H7 (cell line): ENCODE measurements at places on chromosomes 11 and 22.

GRCh38 chr22:39490135-39490798 lies 11.8 kb upstream of the MIEF1 start:
- peak; percentile 97 for DNase-seq

DNA sequence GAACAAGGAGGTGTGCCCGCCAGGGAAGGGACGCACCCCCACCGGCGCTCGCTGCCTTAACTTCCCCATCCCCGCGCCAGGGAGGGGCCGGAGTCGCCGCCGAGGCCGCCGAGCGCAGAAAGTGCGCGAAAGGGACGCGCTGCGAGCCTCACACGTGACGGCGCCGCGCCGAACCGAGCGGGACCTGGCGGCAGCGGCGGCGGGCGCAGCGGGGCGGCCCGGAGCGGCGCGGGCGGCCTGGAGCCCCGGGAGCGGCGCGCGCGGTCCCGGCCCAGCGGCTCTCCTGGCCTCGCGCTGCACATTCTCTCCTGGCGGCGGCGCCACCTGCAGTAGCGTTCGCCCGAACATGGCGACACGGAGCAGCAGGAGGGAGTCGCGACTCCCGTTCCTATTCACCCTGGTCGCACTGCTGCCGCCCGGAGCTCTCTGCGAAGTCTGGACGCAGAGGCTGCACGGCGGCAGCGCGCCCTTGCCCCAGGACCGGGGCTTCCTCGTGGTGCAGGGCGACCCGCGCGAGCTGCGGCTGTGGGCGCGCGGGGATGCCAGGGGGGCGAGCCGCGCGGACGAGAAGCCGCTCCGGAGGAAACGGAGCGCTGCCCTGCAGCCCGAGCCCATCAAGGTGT lies at the start of gene SORL1:
SORL1 (plus strand) TSS at position 329 of the 623 bp plus-strand sequence; CDS start at position 347, 18 bp downstream.
- DNase-seq = peak; percentile 94

DNA sequence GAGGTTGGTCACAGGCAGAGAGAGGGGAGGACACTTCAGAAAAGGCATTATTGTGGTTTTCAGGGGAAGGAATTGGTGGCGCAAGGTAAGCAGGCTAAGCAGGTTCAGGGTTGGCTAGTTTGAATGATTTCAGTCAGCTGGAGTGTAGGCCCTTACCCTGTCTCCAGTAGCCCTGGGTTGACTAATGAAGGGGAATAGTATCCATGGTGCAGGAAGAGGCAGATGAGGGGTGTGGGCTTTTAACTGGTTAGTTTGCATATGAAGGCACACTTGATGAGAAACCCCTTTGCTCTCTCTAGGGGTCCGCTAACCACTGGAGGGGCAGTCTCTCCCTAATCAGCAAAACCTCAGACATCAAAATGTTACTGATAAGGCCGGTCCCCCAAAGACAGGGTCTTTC lies 249.7 kb downstream of the AASDHPPT start:
- DNase-seq = peak; percentile 51

DNA sequence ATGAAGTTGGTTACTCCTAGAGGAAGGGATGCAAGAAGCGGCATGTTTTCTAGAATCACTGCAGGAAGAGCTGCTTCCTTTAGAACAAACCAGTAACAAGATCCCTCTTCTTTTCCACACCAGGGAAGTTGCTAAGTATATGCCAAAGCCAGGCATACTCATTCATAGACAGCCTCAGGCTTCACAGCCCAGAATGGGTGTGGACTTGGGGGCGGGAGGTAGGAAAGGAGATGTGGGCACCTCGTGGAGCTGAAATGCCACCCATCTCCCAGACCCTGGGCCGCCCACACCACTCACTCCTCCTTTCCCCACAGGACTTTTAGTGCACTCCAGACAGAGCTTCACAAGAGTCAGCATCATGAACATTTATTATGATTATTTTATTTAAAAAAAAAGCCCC lies 16.0 kb upstream of the TMEM121B start:
- DNase-seq = peak; percentile 16

- DNase-seq = no peak
Observed at GRCh38 chr11:74540270-74540669, 46.7 kb upstream of the LIPT2 start.

GRCh38 chr11:30586251-30587144 lies at the start of gene MPPED2:
Gene MPPED2, minus strand, starts transcription at chr11:30586353. Its CDS starts 5,980 bp downstream, at chr11:30580373.
- peak; percentile 91 for DNase-seq

DNA sequence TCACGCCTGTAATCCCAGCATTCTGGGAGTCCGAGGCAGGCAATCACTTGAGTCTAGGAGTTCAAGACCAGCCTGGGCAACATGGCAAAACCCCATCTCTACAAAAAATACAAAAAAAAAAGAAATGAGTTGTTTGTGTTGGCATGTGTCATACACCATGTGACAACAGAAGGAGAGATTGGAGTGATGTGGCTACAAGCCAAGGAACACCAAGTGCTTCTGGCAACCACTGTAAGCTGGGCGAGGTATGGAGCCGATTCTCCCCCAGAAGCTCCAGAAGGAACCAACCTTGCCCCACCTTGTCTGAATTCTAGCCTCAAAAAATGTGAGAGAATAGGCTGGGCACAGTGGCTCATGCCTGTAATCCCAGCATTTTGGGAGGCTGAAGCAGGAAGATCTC lies 39.1 kb upstream of the SLC35C1 start:
- no peak for DNase-seq

DNA sequence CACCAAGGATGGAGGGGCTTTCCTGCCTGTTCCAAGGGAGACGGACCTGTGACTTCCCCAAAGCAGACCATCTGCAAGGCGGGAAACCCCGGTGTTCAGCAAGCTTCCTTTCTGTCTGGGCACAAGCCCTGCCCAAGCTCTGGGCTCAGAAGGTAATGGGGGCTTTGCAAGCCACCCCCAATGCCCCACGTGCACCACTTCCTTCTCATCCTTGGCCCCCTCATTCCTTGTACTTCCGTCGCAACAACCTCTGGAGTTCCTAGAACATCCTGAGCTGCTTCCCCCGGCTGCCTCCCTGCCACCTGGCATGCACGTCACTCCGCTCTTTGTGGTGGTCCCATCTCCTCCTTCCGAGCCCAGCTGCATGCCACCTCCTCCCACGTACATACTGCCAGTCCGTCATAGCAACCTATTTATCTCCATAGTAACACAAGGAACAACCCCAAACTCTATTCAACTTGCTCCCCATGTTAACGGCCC lies 3.9 kb downstream of the MYEOV start:
- no peak for DNase-seq

DNA sequence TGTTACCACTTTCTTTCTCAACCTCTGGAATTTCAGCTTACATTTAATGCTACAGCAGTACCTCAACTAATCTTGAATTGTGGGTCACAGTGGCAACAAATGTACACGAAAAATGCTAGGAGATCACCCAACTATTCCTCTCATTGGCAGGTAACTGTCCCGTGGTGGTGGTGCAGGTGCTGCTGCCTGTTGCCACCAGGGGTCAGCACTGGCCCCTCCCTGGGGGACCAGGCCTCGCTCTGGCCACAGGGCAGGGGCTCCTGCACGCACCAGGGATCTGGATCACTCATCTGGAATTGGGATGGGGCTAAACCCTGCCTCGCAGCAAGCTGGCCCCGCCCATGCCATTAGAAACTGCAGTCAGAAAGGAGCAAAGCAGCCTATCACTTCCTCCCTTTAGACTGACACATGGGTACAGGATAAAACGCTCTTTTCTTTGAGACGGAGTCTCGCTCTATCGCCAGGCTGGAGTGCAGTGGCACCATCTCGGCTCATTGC lies 6.9 kb upstream of the POLDIP3 start:
- DNase-seq = peak; percentile 99

DNA sequence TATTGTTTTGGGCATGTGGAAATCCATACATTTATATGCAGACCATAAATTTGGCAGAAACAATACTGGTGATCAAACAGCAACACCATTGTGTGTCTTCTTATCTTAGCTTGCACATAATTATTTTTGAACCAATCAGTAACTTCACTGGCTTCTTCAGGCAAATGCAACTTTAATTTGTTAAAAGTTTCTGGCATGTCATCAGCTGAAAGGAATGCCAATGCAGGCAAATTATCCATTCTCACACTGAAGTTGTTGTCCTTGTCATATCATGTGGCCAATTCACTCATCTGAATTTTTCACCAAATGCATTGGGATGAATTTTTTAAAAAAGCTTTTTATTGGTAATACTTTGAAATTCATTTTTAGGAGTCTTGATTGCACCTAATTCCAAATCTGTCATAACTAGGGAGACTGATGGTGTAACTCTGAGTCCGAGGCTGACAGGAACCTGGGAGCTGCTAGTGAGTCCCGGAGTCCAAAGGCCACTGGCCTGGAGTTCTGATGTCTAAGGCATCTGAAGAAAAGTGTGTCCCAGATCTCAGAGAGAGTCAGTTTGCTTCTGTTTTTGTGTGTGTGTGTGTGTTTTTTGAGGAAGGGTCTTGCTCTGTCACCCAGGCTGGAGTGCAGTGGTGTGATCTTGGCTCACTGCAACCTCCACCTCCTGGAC lies 17.4 kb upstream of the OR10V1 start:
- no peak for DNase-seq

GRCh38 chr22:19507534-19507861 lies 16.7 kb downstream of the CLDN5 start:
- DNase-seq = no peak

DNA sequence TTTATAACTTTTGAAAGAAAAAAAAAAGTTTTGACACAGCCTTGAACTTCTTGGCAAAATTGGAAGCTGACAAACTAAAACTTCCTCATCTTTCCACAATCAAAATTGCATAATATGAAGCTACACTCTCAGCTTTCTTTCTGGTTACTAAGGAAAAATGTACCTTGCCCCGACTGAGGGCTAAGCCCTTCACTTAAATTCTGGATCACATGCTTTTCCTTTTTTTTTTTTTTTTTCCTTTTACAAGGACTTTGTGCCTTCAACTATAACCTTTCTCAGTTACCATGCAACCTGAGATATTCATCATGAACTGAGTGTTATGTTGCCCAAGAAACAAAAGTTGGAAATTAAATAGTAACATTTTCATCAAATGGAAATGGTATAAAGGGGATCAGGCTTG lies 188.5 kb upstream of the CARD18 start:
- DNase-seq = no peak

DNA sequence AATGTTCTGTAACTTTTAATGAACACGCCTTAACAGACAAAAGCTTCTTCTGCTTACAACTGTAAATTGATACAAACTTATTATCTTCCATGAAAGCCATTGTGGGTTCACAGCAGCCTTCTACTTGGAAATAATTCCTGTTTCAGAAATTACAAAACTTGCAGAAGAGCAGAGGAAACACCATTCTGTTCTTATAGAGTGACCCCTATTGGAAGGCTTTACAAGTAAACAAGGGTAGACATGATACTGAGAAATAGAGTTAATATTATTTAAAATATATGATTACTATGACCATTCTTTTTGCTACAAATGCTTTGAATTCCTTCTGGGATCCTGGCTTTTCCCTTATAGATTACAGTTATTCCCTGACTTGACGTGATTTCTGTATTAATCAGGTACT lies 32.4 kb upstream of the KCNA4 start:
- DNase-seq = no peak

DNA sequence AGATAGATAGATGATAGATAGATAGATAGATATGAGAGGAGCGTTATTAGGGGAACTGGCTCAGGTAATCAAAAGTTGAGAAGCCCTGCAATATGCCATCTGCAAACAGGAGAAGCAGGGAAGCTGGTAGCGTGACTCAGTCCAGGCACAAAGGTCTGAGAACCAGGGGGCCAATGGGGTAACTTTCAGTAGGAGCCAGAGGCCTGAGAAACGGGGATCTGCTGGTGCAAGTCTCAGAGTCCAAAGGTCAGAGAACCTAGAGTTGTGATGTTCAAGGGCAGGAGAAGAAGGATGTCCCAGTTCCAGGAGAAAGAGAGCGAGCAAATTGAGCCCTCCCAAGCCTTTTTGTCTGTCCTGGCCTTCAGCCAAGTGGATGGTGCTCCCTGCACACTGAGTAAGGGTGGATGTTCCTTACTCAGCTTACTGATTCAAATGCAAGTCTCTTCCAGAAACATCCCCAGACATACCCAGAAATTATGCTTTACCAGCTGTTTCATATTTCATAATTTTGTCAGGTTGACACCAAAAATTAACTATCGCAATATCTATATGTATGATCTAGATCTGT lies 87.8 kb upstream of the SLC22A12 start:
- no peak for DNase-seq

- no peak for DNase-seq
Observed at GRCh38 chr22:50105208-50106100, 15.6 kb downstream of the MOV10L1 start.

DNA sequence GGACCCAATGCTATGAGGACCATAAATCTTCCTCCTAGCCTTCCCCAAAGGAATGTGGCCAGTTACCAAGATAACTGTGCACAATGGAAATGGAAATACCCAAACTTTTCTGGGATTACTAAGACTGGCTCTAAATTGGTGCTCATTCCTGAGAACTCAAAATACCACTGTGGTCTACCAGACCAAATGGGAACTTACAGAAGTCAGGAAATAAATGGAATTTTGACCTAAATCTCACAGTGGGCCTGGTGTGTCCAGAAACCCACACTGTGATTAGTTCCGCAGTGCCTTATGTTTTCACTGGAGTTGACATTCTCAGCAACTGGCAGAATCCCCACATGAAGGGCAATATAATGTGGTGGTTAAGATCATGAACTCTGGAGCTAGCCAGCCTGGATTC lies 99.4 kb upstream of the ZC3H12C start:
- no peak for DNase-seq

- peak; percentile 97 for DNase-seq
Observed at GRCh38 chr11:18012906-18013781, at the start of gene SERGEF. Gene SERGEF, minus strand, starts transcription at chr11:18013047. Its CDS starts 37 bp downstream, at chr11:18013010.
